ENCODE measurements at places on chromosomes 6 and 20. TPM values are rescaled to one million over a fixed set of nuclear protein-coding genes. Genes with fewer than 3 reads are reported as not detected.

- peak; percentile 80 for DNase-seq
Observed at GRCh38 chr6:88586371-88587149, 376.9 kb downstream of the RNGTT start.

GRCh38 chr6:14035071-14035847 is 82.3 kb upstream of the CD83 start:
- DNase-seq: no peak

- no peak for DNase-seq
Observed at GRCh38 chr6:66499851-66500250, 792.8 kb upstream of the EYS start.

GRCh38 chr6:121896363-121896762 is 460.9 kb downstream of the GJA1 start:
- DNase-seq: no peak

GRCh38 chr6:85395746-85396145 is 54.1 kb upstream of the NT5E start:
- no peak for DNase-seq

DNA sequence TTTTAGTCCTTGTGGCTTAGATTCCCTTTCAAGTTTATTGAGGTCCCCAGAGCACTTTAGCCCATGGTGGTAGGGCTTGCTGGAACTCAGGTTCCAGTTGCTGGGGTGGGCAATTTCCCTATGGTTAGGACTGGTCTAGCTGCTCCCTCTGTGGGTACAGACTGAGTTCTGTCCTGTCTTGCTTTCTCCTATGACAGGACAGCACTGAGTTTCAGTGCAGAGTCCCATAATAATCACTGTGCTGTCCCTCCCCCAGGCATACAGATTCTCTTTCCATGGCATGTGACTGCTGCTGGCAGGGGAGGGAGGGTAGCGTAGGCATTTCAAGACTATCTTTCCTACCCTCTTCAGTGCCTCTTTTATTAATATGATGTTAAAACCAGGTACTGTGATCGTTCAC is 17.1 kb upstream of the ERVFRD-1 start:
- DNase-seq: no peak

DNA sequence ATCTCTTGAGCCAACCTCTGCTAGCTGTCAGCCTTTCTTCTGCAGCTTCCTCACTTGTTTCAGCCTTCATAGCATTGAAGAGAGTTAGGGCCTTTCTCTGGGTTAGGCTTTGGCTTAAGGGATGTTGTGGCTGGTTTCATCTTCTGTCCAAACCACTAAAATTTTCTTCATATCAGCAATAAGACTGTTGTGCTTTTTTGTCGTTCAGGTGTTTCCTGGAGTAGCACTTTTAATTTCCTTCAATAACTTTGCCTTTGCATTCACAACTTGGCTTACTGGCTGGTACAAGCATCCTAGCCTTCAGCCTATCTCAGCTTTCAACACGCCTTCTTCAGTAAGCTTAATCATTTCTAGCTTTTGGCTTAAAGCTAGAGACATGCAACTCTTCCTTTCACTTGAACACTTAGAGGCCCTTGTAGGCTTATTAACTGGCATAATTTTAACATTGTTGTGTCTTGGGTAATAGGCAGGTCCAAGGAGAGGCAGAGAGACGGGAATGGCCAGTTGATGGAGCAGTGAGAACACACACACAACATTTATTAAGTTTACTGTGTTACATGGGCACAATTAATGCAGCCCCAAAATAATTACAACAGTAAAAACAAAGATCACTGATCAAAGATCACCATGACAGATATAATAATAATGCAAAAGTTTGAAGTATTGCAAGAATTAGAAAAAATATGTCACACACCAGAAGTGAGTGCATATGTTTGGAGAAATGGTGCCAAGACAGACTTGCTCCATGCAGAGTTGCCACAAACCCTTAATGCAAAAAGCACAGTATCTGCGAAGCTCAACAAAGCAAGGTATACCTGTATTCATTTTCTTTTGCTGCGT is 98.6 kb downstream of the HIVEP1 start:
- no peak for DNase-seq

GRCh38 chr6:133568970-133569889 is 319.7 kb upstream of the TCF21 start:
- DNase-seq: no peak

DNA sequence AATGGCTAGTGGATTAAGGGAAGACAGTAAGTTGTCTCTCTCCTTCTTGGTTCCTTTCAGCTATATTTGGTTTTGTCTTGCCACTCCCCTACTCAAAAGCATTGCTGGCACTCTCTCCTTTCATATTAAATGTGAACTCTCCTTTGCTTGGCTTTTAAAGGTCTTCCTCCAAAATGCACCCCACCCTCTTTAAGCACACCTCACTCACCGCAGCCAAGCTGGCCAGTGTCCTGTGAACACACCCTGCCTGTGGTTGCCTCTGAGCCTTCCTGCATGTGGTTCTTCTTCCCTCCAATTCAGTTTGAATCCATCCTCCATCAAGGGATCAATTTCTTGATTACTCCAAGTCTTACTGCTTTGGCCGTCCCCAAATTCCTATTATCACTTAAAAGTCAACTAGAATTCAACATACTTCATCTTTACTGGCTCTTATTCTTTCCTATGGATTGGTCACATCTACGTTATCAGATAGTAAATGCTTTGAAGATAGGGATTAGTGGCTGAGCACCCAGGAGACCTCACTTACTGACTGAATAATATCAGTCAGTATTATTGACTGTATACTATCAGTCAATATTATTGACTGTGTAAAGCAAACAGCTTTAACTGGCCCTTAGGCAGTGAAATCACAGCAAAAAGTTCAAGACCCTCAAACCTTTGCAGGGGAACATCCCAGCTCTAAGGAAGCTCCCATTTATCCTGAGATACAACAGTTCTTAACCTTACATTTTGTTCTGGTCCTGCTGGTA is 41.6 kb upstream of the SPDEF start:
- DNase-seq: no peak

DNA sequence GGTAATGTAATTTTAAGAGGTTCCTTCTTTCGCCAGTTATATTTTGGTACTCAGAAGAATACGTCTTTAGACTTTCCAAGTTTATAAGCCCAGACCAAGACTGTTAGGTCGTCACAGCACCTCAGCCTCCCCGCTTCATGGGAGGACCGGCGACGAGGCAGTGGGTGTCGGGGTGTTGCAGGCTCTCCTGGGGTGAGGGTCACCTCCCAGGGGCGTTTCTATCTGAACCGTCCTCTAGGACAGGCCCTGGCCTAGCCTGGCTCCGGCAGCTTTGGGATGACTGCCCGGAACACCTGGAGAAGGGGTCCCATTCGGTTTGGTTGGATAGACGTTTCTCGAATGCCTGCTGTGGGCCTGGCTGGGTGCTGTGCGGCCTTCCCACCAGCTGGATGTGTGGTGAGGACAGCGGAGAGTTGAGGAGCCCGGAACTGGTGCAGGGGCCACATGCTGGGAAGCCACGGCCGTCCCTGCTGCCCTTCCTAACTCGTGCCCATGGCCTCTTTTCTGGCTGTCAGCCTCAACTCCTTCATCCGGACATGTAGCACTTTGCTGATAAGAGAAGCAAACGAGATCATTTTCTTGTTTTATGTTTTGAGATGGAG is 1.1 kb downstream of the OSBPL2 start:
- no peak for DNase-seq

GRCh38 chr20:4607287-4607713 is 114.4 kb upstream of the PRND start:
- DNase-seq: no peak

DNA sequence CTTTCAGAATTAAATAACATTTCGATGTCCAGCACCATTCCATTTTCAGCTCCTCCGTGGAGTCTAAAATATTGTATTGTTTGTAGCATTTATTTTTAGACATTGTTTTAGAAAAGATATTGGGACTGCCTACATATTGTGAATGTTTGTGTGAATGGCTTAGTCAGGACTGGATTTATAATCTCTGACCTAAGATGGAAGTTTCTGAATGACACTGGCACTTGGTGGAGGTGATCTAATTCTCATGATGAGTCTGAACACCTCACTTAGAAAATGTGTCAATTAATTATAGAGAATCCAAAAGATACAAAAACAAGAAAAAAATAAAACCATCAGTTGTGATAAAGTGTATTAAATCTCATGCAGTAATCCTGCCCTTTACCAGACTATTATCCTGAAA is 60.8 kb upstream of the HBS1L start:
- no peak for DNase-seq

GRCh38 chr6:13907001-13907350 is 17.8 kb upstream of the RNF182 start:
- DNase-seq: no peak

DNA sequence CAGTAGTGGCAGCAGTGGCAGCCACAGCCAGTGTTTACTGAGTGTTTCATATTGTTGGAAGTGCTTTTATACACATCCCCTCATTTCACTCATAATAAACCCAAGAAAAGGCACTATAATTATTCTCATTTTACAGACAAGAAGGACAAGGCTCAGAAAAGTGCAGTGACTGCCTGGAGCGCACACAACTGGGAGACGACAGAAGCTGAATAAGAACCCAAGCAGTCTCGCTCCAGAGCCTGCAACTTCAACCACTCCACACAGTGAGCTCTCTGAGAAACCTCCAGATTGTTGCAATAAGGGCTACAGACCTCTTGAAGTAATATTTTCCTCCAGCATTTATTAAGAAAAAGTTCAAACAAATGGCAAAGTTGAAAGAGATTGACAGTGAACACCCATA is 76.9 kb downstream of the PLCG1 start:
- DNase-seq: no peak

GRCh38 chr6:89302195-89302770 is 12.8 kb downstream of the GABRR2 start:
- no peak for DNase-seq

DNA sequence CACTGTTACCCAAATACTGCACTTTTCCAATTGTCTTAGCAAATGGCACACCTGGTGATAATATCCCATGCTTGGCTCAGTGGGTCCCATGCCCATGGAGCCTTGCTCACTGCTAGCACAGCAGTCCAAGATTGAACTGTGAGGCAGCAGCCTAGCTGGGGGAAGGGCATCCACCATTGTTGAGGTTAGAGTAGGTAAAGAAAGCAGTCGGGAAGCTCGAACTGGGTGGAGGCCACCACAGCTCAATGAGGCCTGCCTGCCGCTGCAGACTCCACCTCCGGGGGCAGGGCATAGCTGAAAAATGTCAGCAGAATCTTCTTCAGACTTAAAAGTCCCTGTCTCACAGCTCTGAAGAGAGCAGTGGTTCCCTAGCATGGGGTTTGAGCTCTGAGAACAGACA is 9.2 kb upstream of the CST2 start:
- DNase-seq: no peak

DNA sequence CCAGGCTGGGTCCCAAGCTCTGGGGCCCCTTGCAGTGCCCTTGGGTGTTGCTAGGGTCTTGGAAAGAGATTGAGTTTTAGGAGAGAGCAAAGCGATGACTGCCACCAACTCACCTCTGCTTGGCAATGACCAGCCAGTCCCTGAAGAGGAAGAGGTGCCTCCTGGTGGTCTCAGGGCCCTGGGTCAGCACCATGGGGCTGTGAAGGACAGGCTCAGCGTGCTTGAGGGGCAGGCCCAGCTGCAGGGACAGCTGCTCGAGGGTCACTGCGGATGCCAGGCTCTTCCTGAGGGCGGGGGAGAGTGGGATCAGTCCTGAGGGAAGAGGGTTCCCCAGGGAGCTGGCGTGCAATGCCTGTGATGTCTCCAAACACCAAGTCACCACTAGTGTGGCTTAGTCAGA is 50.8 kb upstream of the TAGAP start:
- DNase-seq: no peak

DNA sequence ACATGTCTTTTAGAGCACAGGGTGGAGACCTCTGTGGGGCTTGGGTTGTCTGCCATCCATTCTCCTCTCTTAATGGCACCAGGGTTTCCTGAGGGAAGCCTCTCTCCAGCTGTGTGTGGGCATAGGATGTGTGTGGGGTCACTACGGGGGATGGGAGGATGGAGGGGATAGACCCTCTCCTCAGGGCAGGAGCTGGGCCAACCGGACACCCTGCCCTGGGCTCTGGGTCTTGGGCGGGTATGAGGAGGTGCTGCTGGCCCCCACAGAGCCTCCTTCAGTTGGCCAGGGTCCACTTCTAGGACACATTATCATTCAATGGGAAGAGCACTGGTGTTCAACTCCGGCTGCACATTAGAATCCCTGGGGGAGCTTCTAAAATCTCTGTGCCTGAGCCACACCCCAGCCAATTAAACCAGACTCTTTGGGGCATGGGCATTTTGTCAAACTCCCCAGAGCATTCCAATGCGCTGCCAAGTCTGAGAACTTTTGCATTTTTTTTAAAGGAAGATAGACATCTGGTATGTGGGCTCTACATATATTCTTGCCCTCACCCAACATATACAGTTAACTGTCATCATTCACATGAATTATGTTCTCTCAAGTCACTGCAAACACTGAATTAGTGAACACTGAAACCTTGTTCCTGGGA is 38.5 kb downstream of the TRAM2 start:
- no peak for DNase-seq

DNA sequence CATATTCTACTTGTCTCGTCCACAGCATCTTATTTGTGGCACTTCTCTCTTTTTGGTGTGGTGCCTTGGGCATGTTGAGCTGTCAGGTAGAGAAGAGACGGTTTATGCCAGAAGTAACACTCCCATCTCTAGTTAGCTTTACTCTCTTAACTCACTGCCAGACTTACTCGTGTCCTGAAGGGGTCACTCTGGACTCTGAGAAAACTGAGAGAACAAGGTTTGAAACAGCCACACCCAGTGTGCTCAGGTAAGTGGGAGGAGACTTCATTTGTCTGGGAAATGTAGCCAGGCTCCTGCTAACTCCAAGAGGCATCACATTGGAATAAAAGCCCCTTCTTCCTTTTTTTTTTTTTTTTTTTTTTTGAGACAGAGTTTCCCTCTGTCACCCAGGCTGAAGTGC is 360.8 kb downstream of the QKI start:
- DNase-seq: no peak

GRCh38 chr6:34143884-34144580 is 1.9 kb downstream of the GRM4 start:
- DNase-seq: peak; percentile 73

Gene EEF1A1
- polyA plus RNA-seq: 9,464 TPM

Gene RAET1L
- polyA plus RNA-seq: not detected

Gene CFB
- 26.4 TPM for polyA plus RNA-seq

Gene MCHR2
- polyA plus RNA-seq: not detected

Gene RNF114
- 38.4 TPM for polyA plus RNA-seq

Gene PHF20
- 17.1 TPM for polyA plus RNA-seq

Gene CAGE1
- polyA plus RNA-seq: not detected

Gene PKIB
- polyA plus RNA-seq: 1.4 TPM

Gene TP53TG5
- not detected for polyA plus RNA-seq

Gene ME1
- 13.2 TPM for polyA plus RNA-seq
